ENCODE measurements at places on chromosomes 3 and 15.

- no peak for DNase-seq
Measured at GRCh38 chr3:51794206-51794605, 15.2 kb upstream of the IQCF6 start.

DNA sequence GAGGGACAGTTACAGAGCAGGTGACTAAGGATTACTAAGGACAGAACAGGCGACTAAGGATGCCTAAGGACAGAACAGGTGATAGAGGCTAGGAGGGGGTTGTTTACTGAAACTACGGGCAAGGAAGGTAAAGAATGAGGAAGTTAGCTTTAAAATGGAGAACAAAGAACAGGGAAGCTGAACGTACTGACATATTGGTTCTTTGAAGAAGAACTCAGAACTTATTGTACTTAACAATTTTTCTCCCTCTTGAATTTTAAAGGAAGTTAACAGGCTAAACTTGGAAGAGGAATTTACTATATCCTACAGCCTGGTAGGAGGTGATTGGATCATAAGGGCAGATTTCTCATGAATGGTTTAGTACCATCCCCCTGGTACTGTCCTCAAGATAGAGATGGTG, 290.2 kb downstream of the SHQ1 start:
- DNase-seq, result no peak

- DNase-seq, result no peak
Measured at GRCh38 chr3:126758026-126758425, 54.0 kb downstream of the CHCHD6 start.

- no peak for DNase-seq
Measured at GRCh38 chr3:151315846-151316245, 774 bp downstream of the GPR87 start.

- DNase-seq, result no peak
Measured at GRCh38 chr3:131505421-131505820, 2.6 kb upstream of the MRPL3 start.

DNA sequence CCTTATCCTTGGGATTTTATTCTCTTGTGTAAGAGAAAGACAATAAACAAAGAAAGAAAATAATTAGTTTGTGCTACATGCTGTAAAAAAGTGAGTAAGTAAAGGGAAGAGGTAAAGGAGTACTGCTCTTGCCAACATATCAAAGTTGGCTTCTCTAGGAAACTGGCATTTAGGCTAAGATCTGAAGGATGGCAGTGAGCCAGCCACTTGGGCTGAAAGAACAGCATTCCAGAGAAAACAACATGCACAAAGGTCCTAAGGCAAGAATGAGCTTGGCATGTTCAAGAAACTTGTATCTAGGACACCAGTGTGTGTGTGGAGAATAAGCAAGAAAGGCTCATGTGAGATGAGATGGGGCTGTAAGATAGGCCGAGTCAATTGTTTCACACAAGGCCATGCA, 245.5 kb upstream of the MANF start:
- DNase-seq, result no peak

Data from activated CD4-positive, alpha-beta T cell treated with anti-CD3 and anti-CD28 coated beads, Interleukin-2, amount 50 U/mL, for 16 hours (primary cell).